ENCODE measurements at places on chromosomes 6 and 20.

DNA sequence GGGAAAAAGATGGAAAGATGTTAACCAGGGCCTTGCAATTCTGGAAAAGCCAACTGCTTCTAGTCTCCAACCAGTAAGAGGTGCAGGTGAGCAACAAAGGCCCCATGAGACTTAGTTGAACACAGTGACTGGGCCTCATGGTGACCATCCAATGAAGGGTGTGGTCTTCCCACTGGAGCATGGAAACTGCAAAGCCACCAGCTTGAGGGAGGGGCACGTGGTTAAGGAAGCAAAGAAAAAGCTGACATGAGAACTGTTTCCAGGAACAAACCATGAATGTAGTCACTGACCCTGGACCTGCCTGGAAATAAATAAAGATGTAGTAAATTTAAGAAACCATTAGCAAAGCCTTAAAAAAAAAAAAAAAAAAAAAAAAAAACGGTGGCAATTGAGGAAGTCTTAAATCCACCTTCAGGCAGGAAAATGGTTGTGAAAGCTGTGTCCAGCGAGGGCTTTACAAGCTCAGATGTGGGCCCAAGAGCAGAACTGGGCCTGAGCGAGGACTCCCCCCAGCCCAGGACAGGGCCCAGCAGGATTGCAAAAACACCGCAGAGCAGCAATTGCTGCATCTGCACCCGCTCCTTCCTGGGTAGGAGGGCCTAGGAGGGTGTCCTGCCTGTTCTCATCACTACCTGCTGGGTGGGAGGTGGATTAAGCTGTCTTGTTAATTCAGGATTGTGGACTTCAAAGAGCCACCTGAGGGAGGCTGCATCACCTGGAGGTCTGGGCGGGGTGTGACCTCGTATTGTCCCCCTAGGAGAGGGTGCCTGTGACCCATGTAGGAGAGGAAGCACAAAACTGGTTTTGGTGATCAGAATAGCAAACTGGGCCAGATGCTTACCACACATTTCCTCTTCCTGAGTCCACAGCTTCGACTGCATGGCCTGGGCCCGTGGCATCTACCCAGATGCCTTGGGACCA lies 10.3 kb downstream of the GFRA4 start:
- no peak for DNase-seq

DNA sequence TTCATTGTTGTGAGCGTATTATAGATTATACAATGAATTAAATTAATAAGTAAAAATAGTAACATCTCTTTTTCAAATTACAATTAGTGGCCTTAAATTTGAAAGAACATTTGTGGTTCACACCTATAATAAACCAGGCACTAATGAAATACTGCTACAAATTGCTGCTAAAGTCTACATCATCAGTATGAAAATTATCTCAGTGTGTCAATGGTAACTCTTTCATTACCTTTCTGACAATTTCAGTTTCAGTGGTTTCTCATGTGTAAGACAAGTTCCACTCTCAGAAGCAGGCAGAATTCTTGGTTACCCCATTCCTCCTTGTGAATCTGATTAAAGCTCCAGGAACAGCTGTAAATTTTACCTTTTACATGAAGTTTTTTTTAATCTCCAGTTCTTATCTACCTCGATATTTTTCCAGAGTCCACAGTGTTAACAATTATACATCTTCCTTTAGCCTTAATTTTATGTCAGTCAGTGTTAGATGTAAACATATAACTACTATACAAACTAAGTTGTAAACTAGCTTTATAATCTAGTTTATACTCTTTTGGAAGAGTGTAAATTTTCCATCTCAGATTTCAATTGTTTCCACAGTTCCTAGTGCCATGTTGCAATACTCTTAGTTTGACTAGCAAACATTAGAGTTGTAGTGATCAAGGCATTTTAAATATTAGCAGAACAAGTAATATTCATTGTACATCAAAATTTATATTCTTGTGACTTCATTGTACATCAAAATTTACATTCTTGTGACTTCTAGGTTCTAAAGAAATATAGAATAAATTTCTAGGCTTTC lies 1038.4 kb downstream of the EPHA7 start:
- DNase-seq, result no peak

DNA sequence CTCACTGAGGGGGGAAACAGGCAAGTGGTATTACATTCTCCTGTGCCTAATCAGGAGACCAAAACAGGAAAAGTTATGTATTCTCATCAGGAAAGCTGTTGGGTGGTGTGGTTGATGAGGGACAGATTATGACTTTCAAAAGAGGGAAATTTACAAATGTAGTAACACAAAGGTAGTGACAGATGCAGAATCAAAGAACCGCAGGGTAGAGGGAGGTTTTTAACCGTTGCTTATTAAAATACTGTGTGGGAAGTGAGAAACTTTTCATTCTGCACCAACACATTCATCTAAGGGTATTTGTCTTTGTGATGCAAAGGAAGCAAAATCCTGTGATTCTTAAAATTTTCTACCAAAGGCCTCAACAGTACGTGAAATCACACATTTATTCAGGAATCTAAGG lies 288.2 kb upstream of the MAN1A1 start:
- DNase-seq, result no peak

DNA sequence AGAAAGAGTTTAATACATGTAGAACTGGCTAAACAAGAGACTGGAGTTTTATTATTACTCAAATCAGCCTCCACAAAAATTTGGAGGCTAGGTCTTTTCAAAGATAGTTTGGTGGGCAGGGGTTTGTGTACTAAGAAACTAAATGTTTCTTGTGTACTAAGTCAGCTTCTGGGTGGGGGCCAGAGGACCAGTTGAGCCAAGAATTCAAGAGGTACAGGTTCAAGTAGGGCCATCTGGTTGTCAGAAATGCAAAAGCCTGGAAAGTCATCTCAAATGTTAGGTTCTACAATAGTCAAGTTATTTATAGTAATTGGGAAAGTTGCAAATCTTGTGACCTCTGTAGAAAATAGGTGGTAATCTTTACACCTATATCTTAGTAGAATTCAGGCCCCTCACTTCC lies 51.7 kb downstream of the CEP43 start:
- no peak for DNase-seq

DNA sequence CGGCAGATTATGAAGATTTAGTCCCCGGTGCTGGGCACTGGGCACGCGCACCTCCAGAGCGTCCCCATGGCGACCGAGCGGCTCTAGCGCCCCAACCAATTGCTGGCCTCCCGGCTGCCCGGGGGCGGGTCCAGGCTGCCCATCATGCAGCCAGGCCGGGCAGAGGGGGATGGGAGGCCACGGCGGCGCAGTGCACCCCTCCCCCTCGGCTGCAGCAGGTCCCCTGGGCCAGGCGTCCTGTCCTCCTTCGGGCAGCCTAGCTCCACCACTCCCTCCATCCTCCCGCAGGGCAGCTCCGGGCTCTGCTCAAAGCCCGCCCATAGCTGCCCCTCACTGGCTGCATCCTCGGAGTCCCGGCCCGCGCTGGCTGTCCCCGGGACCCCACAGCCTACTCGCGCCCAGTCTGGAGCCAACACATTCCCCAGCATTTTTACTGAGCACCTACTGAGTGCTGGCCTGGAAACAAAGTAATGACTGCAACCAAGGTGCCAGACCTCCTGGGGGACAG lies 99.4 kb downstream of the ASXL1 start:
- DNase-seq, result peak; percentile 26

- DNase-seq, result no peak
Measured at GRCh38 chr20:1939270-1939595, 44.0 kb downstream of the SIRPA start.

DNA sequence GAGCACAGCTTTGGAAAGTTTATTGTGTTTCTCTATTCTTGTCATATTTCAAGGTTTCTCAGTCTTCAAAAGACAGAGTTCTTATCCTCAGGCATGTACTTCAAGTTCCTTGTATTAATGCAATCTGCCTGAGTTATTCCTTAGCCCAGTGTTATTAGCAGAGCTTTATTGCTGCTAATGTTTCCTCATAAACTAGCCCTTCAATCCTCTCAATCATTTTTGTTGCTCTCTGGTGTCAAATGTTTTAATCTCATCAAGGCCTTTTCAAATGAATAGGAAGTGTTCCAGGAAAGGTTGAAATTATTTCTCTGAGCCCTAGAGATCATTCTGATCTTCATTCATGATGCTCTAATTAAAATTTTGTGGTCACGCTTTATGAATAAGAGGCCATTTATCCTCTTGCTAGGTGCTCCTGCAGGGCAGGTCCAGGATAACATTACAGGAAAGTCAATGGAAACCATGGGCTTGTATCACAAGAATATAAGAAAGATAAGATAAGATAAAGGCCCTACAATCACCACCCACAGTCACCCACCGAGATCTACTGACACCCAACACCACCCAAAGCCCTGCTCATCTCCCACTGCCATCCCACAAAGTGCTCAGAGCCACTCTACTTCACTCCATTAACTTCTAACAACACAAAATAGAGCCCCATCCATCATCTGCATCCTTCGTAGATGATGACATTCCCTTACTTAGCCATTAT lies 125.9 kb downstream of the COL9A1 start:
- no peak for DNase-seq

DNA sequence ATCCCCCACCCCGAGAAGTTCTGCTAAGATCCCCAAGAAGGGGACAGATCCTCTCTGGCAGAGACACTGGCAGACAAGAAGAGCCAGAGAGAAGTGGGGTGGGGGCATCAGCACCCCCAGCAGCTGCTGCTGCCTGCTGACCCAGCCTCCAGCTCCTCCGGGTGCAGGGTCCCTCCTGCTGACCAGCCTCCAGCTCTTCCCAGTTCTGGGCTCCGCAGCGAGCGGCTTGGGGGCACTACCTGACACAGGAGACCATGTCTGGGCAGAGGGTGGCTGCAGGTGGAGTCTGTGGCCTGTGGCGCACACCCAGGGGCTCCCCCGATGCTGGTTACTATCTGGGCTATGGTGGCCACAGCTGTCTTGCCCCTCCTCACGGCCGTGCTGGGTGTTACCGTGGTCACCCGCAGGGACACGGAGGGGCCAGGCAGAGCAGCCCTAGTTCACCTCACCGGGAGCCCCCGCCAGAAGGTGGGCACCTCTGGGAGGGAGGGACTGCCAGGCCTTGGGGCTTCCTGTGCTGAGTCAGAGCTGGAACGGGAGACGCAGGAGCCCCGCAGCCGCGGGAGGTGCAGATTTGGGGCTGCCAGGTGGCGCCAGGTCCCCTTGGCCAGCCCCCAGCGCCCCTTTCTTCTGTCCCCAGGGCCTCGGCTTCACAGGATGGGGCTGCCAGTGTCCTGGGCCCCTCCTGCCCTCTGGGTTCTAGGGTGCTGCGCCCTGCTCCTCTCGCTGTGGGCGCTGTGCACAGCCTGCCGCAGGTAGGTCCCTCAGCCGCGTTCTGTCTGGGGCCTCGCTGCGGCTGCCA lies 630 bp downstream of the LIME1 start:
- no peak for DNase-seq

DNA sequence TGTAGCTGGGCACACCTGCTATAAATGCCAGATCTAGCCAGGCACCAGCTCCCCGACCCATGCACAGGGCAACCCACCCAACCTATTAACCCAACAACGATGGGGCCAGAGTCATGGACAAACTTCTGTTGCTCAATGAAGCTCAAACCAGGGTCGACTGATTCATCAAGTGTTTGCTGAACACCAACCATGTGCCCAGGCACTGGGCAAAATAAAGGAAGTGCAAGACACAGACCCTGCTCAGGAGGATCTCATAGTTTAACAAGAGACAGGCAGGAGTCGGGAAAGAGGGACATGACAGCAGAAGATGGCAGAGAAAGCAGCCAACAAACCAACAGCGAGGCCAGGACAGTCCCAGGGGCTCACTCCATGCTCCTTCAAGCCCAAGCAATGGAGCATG lies 18.8 kb downstream of the KCNK5 start:
- DNase-seq, result no peak

DNA sequence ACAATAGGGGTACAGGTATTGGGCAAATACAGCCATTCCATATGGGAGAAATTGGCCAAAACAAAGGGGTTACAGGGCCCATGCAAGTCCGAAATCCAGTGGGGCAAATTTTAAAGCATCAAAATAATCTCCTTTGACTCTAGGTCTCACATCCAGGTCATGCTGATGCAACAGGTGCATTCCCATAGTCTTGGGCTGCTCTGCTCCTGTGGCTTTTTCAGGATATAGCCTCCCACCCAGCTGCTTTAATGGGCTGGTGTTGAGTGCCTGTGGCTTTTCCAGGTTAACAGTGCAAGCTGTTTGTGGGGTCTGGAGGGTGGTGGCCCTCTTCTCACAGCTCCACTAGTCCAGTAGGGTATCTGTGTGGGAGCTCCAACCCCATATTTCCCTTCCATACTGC lies 607.1 kb downstream of the MEI4 start:
- no peak for DNase-seq

DNA sequence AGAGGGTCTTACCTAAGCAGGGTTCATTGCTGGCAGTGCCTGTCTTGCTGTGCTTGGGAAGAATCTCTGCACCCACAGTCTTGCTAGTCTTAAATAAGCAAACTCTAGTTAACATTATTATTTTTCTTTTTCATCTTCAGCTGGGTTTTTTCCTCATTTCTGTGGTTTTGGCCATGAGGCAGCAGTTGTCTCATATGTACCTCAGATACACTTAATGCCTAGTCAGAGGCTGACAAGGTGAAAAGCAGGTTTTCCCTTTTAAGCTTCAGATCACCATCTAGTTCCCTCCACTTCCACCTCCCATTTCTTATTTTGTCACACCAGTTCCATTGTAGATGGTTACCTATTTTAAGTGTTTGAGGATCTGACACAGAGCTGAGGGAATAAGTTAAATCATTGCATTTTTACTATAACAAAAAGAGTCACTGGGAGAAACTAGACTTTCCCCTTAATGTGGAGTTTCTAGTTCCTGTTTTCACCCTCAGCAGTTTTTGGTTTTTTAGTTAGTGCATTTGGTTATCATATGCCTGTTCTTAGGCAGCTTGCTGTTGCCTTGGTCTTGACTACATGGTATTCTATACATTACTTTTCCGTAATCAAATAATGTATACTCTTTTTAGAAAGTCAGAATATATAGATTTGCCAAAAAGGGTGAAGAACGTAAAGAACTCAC lies 46.0 kb downstream of the AFDN start:
- DNase-seq, result no peak

GRCh38 chr6:36851149-36851614 lies 11.9 kb upstream of the CPNE5 start:
- DNase-seq, result no peak

- DNase-seq, result no peak
Measured at GRCh38 chr6:85008296-85009009, 244.1 kb upstream of the TBX18 start.

DNA sequence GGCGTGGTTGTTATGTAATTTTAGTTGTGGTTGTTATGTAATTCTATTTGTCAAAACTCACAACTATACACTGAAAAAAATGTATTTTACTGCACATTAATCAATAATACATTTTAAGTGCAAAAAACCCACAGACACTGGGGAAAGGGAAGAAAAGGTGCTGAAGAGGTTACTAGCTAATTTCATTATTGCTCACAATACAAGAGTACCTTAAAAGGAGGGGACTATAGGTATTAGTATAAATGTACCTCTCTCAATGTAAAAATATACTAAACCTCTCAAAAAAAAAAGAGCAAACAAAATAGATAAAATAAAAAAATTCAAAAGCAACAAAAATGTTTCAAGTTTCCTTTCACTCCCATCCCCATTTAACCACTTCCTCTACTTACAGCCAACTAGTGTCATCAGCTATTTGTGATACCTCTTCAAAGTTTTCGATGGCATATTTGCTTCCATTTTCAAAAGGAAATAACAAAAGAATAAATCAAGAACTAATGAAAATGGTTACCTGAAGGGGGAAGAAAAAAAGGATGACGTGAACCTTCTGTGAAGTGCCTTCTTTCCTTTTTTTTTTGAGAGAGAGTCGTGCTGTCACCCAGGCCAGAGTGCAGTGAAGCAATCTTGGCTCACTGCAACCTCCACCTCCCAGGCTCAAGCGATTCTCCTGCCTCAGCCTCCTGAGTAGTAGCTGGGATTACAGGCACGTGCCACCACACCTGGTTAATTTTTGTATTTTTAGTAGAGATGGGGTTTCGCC lies 30.2 kb downstream of the RANBP9 start:
- no peak for DNase-seq

GRCh38 chr6:139262519-139263300 lies 29.1 kb downstream of the TXLNB start:
- no peak for DNase-seq

All from NCI-H1048 (cell line).